ENCODE measurements at places on chromosomes 1 and 21. TPM values are rescaled to one million over a fixed set of nuclear protein-coding genes. Genes with fewer than 3 reads are reported as not detected.

Gene RPF1
- 65.5 TPM for total RNA-seq

Gene AGMAT
- total RNA-seq, result 34.4 TPM

Gene GGPS1
- total RNA-seq, result 28.8 TPM

Gene CYP2J2
- total RNA-seq, result 0.54 TPM

Gene IL19
- total RNA-seq, result not detected

DNA sequence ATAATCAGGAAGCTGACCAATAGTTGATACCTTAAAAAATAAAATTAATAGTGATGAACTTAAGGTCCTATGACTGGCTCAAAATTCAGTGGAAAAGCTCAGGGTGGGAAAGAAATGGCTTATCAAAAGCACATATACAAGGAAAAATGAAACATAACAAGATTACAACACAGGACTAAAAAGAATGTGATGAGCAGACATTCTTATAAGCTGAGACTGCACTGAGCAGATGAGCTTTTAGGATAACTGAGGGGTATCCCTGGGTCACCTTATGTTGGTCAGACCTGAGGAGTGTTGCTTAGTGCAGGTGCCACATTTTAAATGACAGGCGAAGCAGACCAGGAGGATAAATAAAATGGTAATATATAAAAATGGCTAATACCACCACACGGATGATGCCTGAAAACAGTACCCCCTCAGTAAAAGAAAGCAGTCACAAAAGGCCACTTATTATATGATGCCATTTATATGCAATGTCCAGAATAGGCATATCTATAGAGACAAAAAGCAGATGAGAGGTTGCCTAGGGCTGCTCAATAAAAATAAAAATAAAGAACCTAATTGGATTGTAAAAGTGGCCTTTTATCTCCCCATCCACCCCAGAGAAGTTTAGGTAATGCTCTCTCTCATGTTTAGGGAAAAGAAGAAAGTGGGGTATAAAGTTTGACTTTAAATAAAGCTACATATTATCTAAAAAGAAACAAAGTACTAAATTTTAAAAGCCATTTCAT, 163.9 kb downstream of the SLC45A1 start:
- DNase-seq, result no peak

- no peak for DNase-seq
Measured at GRCh38 chr1:107474877-107475612, 334.2 kb downstream of the NTNG1 start.

GRCh38 chr1:150159550-150159949, 9.8 kb downstream of the PLEKHO1 start:
- no peak for DNase-seq

- DNase-seq, result peak; percentile 14
Measured at GRCh38 chr1:155729031-155729898, 40.4 kb downstream of the DAP3 start.

DNA sequence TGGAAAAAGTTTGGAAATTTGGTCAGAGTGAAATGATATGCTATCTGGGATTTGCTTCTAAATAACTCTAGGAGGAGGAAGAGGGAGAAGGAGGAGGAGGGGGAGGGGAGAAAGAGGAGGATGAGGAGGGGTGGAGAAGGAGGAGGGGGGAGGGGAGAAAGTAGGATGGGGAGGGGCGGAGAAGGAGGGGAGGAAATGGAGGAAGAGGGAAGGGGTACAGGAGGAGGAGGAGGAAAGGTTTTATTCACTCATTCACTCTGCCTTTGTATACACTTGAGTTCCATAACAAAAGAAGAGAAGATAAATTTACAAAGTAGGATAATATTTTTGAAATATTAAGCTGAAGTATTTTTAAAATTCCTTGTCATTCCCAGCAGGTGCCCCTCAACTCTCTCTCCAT, 6.3 kb upstream of the VPS26C start:
- DNase-seq, result no peak

- DNase-seq, result no peak
Measured at GRCh38 chr1:202915146-202915545, 11.9 kb downstream of the KLHL12 start.

DNA sequence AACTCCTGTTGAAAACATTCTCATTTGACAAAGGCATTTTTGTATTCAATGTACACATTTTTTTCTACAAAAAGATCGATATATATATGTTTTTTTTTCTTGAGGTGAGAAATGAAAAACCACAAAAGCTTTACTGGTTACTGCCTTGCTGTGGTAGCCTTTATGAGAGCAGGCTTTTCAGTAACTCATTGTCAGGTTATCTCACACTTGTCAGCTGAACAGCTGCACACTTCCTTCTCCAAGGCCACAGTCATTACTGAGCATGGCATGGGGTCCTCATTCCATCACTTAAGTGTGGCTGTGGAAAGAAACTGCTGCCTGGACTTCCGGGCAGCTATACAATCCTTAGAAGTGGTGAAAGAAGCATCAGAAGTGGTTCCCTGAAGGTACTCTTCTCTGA, 169.3 kb upstream of the ZP4 start:
- no peak for DNase-seq

DNA sequence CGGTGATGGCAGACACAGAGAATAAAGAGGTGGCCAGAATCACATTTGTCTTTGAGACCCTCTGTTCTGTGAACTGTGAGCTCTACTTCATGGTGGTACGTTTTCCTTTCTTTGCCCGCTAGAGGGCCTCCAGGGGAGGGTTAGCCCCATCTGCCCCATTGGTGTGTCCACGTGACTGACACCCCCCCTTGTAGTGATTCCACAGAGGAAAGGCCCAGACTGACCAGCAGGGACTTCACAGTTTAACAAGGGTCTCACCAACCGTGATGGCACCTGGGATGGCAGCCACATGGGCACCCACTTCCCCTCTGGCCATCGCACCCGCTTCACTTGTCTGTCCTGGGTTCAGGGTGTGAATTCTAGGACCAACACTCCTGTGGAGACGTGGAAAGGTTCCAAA, 22.3 kb upstream of the SARS1 start:
- no peak for DNase-seq

DNA sequence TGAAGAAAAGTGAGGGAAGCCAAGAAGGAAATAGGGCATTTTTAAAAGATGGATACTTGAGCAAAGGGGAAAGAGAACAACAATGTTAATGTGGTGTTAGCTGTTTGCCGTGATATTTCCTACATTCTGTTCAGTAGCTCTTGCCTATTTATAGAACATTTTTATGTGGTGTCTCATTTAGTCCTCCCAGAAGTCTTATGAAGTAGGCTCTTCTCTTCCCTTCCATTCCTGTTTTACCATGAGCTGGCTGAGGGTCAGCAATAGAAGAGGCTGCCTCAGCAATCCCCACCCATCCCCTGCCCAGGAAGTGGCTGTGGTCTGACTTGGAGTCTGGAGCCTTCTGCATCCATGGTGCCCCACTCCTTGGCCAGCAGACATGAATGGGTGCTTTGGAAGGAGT, 60.1 kb downstream of the KIAA0040 start:
- no peak for DNase-seq

- no peak for DNase-seq
Measured at GRCh38 chr1:195218428-195219212, 1389.6 kb downstream of the KCNT2 start.

GRCh38 chr21:33937931-33938339, 22.3 kb upstream of the ATP5PO start:
- DNase-seq, result no peak

DNA sequence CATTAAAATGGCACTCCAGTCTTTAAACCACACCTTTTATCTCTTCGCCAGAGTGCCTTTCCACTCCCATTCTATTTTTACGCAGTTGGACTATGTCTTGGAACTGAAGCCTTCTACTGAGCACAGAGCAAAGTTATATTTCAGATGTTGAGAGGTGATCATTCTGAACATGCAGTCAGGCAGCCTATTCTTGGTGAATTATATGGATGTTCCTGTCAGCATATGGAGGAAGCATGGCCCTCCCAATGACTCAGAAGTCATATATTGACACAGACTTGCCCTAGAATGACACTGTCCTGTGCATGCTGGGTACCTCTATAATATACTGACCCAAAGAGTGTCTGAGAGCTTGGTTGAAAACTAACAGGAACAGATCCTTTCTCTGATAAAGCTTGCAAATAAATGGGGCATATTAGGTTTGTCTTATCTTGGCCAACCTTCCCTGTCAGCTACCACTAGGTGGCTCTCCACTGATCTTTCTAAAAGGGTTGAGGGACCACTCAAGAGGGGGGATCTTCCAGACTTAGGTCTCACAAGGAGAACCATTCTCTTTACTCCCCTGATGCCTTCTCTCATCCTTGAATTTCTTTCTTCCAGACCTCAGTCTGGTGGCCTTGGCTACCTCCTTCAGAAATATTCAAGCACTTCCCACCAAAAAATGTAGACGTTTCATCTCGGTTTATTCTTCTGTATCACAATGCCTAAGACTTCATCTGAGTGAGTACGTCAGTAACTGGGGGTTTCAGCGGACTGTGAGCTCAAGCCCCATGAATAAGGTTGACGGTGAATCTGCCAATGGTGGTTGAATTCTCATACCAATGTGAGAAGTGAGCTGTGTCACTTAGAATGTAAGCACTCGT, 11.8 kb upstream of the ALG14 start:
- no peak for DNase-seq

DNA sequence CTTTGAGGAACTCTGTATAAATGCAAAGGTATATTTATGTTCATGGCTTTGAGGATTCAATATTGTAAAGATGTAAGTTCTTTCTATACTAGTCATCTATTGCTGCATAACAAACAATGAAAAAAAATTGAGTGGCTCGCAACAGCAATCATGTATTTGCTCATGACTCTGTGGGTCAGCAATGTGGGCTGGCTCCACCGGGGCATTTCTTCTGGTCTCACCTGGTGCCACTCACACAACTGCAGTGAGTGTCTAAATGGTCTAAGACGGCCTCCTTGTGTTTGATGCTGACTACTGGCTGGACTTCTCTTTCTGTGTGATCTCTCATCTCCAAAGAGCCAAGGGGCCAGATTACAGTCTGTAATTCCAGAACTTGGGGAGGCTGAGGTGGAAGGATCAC, 45.1 kb upstream of the EXO1 start:
- DNase-seq, result no peak

GRCh38 chr1:178341261-178341956, 155.4 kb downstream of the CLEC20A start:
- DNase-seq, result no peak

- DNase-seq, result no peak
Measured at GRCh38 chr1:185249563-185249962, 67.5 kb downstream of the IVNS1ABP start.

DNA sequence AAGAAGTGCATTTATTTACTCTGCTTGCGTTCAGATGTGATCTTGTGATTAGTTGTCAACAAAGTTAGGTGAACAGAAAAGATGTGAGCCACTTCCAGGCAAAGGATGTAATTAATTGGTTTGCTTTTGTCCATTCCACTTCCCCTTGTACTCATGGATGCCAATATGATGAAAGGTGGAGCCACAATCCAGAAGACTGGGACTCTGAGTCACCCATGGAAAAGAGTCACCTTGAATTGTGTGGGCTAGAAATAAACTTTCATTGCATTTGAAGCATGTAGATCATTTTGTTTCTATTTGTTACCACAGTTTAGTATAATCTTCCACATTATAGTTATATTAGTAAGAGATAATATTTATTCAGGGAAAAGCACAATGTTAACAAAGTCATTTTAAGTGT, 684.2 kb downstream of the LTN1 start:
- DNase-seq, result no peak

- peak; percentile 6 for DNase-seq
Measured at GRCh38 chr1:39452540-39452939, 38.9 kb upstream of the BMP8A start.

GRCh38 chr1:29196863-29197589, 15.3 kb upstream of the SRSF4 start:
- no peak for DNase-seq

DNA sequence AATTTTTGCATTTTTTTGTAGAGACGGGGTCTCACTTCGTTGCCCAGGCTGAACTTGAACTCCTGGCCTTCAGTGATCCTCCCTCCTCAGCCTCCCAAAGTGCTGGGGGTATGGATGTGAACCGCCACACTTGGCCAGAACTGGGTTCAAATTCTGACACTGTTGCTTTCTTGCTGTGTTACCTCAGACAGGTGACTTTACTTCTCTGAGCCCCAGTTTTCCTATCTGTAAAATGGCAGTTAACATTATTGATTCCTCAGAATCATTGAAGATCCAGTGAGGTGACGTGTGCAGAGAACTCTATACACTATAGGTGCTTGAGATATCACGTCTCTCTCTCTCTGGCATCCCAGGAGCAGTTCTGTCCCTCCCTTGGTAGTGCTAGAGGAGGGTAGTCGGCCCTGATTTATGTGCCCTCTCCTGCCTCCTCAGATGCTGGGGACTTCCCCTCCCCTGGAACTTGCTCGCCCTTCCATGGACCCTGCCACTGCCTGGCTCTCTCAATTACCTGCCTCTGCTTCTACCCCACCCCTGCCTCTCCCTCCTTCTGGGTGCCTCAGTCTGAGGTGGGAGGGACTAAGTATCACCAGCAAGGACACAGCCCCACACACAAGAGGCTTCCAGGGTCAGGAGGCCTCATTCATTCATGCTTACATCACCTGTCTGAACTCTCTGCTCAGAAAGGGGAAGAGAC, 2.8 kb upstream of the HPCA start:
- no peak for DNase-seq

- DNase-seq, result no peak
Measured at GRCh38 chr1:226919587-226919986, 20.5 kb upstream of the COQ8A start.

DNA sequence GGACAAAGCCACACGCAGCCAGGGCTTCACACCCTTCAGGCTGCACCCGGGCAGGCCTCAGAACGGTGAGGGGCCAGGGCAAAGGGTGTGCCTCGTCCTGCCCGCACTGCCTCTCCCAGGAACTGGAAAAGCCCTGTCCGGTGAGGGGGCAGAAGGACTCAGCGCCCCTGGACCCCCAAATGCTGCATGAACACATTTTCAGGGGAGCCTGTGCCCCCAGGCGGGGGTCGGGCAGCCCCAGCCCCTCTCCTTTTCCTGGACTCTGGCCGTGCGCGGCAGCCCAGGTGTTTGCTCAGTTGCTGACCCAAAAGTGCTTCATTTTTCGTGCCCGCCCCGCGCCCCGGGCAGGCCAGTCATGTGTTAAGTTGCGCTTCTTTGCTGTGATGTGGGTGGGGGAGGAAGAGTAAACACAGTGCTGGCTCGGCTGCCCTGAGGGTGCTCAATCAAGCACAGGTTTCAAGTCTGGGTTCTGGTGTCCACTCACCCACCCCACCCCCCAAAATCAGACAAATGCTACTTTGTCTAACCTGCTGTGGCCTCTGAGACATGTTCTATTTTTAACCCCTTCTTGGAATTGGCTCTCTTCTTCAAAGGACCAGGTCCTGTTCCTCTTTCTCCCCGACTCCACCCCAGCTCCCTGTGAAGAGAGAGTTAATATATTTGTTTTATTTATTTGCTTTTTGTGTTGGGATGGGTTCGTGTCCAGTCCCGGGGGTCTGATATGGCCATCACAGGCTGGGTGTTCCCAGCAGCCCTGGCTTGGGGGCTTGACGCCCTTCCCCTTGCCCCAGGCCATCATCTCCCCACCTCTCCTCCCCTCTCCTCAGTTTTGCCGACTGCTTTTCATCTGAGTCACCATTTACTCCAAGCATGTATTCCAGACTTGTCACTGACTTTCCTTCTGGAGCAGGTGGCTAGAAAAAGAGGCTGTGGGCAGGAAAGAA, 8.1 kb downstream of the PSRC1 start:
- DNase-seq, result no peak

- no peak for DNase-seq
Measured at GRCh38 chr1:25881266-25881665, 5.8 kb upstream of the PAQR7 start.

Measured in activated T-helper 1 cell treated with anti-CD3 and anti-CD28 coated beads, Interleukin-12 subunit alpha, Interleukin-12 subunit beta, Interleukin-2, Interleukin-4 antibody, amounts not matched to agents 30 ng/mL and 10 ng/mL and 1 ng/mL, durations not matched to agents 14 hours and 24 hours and 36 hours (primary cell).